ENCODE measurements at places on chromosomes 1 and 21. TPM values are rescaled to one million over a fixed set of nuclear protein-coding genes. Genes with fewer than 3 reads are reported as not detected.

TLCD4 gene
- total RNA-seq = not detected

DNA sequence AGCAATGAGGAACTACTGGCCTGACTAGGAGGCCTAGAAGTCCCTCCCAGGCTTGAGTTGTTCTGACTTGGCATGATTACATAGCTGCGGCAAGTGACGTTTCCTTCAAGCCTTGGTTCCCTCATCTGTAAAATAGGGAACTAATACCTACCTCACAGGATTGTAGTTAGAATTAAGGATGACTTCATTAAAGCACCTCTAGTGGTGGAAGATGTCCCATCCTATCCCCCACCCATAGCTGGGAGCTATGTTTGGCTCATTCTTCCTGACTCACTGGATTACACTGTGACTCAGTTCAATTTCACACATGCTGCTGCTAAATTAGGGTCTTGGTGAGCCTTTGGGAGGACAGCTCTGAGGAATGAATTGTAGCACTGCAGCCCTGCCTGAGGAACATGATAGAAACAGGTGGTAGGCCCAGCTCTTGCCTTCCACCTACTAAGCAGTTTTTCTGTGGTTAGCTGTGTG, 6.0 kb upstream of the SHISA4 start:
- DNase-seq = no peak
- no peak overlapping the region for H3K27ac ChIP-seq
- no peak overlapping the region for H3K4me3 ChIP-seq
- peaks cover 3% of the 10 kb centered on the region for H3K36me3 ChIP-seq
- peaks cover 6% of the 10 kb centered on the region for H3K4me1 ChIP-seq
- peaks cover 21% of the 10 kb centered on the region for H3K27me3 ChIP-seq

GRCh38 chr21:24298040-24298439, 1309.2 kb downstream of the MRPL39 start:
- DNase-seq = no peak
- H3K4me1 ChIP-seq = no peaks in the 10 kb centered on the region
- no peak overlapping the region for H3K27ac ChIP-seq
- H3K36me3 ChIP-seq = no peaks in the 10 kb centered on the region

DNA sequence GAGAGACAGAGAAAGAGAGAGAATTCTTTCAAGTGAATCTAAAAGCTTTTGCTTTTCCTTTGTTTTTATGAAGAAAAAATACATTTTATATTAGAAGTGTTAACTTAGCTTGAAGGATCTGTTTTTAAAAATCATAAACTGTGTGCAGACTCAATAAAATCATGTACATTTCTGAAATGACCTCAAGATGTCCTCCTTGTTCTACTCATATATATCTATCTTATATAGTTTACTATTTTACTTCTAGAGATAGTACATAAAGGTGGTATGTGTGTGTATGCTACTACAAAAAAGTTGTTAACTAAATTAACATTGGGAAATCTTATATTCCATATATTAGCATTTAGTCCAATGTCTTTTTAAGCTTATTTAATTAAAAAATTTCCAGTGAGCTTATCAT, 117.6 kb downstream of the PTPRC start:
- H3K4me3 ChIP-seq = no peak overlapping the region
- no peaks in the 10 kb centered on the region for H3K4me1 ChIP-seq
- peaks cover 53% of the 10 kb centered on the region for H3K36me3 ChIP-seq
- no peak overlapping the region for H3K27ac ChIP-seq

DNA sequence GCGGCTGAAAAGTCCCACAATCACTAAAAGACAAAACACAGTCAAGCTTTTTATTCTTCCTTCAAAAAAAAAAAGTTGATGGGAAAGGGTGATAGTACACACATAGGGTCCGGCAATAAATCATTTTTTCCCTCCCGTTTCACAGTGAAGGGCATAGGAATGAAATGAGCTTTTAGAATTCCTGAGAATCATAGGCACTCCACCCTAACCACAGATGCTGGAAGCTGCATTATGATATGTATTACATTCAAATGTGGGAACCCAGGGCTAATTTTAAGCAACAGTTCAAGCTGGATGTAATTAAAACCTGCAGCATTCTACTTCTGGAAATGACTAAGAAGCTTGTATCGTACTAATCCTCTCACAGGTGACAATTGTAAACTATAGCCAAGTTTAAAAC, 75.7 kb upstream of the KCNJ15 start:
- H3K27me3 ChIP-seq = no peaks in the 10 kb centered on the region
- H3K27ac ChIP-seq = no peak overlapping the region
- no peaks in the 10 kb centered on the region for H3K4me1 ChIP-seq
- no peak for DNase-seq
- H3K36me3 ChIP-seq = no peaks in the 10 kb centered on the region

GRCh38 chr1:56512724-56513494, 66.5 kb downstream of the PLPP3 start:
- H3K36me3 ChIP-seq = no peaks in the 10 kb centered on the region
- no peak for DNase-seq
- no peaks in the 10 kb centered on the region for H3K4me1 ChIP-seq

DNA sequence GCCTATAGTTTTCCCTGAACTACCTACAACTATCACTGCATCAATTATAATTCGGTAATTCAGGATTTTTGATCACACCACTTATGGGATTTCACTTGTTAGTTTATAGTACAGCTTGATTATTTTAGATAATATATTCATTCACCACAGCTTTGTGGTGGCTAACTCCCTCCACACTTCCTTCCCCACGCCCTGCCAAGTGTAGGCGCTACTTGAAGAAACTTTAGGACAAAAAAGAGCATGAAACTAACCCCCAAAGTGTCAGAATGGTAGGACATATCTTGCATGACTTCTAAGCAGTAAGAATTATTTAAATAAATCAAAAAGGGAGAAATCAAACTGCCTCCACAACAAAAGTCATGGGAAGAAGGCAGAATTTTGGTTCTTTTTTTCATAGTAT, 70.1 kb downstream of the LHX9 start:
- no peak overlapping the region for H3K4me3 ChIP-seq
- H3K36me3 ChIP-seq = no peaks in the 10 kb centered on the region
- peaks cover 12% of the 10 kb centered on the region for H3K27me3 ChIP-seq
- no peak overlapping the region for H3K27ac ChIP-seq
- no peaks in the 10 kb centered on the region for H3K4me1 ChIP-seq

- H3K4me1 ChIP-seq = no peaks in the 10 kb centered on the region
- no peak for DNase-seq
- no peak overlapping the region for H3K4me3 ChIP-seq
- H3K36me3 ChIP-seq = peaks cover 13% of the 10 kb centered on the region
- no peak overlapping the region for H3K27ac ChIP-seq
Measured at GRCh38 chr1:59605184-59605583, 209.6 kb upstream of the HOOK1 start.

DNA sequence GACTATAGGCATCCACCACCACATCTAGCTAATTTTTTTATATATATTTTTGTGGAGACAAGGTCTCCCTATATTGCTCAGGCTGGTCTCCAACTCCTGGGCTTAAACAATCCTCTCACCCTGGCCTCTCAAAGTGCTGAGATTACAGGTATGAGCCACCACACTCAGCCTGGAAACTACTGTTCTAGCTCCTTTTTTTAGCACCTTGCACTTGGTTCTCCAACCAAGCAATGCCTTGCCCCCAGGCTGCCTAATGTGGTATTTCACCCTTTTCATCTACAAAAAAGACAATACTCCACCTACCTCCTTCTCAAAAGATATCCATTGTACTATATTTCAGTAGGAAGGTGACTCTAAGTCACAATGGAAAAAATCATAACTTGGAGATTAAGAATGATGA, 6.7 kb downstream of the ARNT start:
- no peaks in the 10 kb centered on the region for H3K27me3 ChIP-seq
- peaks cover 40% of the 10 kb centered on the region for H3K36me3 ChIP-seq
- H3K4me3 ChIP-seq = no peak overlapping the region
- no peak for DNase-seq
- H3K27ac ChIP-seq = no peak overlapping the region

- DNase-seq = no peak
- H3K4me3 ChIP-seq = no peak overlapping the region
- no peaks in the 10 kb centered on the region for H3K27me3 ChIP-seq
- H3K27ac ChIP-seq = no peak overlapping the region
Measured at GRCh38 chr1:60825593-60825992, 256.8 kb upstream of the NFIA start.

DNA sequence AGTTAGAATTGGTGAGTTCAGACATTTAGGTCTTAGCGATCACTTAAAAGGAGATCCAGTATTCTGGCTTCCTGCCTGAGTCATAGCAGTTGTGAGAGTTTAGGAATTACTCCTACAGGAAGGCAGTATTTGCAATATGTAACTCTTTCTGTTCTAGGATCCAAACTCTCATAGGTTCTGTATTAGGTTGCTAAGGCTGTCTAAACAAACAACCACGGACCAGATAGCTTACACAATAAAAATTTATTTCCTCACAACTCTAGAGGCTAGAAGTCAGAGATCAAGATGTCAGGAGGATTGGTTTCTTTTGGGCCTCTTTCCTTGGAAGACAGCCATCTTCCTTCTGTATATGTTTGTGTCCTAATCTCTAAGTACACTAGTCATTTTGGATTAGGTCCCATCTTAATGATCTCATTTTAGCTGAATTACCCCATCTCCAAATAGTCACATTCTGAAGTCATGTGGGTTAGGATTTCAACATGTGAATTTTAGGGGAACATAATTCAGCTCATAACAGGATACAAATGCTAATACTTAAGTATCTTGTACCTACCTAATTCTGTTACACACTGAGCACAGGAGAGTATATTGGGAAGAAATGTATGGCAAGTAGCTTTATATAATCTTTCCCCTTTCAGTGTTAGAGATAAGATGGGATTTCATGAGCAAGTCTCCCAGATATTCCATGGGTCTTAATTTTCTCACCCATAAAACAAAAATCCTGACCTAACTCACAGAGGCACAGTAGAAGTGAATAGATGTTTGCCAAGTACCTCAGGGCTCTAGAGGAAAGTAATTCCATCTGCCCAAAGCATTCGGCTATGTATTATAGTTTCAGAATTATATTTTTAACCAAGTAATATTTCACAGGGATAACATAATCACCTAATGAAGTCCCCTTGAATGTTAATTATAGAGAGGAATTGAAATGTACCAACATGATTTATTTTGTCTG, 144.4 kb downstream of the PTBP2 start:
- no peak for DNase-seq
- no peak overlapping the region for H3K4me3 ChIP-seq
- no peaks in the 10 kb centered on the region for H3K36me3 ChIP-seq
- H3K4me1 ChIP-seq = no peaks in the 10 kb centered on the region

- H3K27ac ChIP-seq = no peak overlapping the region
- H3K27me3 ChIP-seq = no peaks in the 10 kb centered on the region
- no peak overlapping the region for H3K4me3 ChIP-seq
- H3K4me1 ChIP-seq = no peaks in the 10 kb centered on the region
- DNase-seq = no peak
Measured at GRCh38 chr1:116062201-116062600, 49.0 kb upstream of the MAB21L3 start.

DNA sequence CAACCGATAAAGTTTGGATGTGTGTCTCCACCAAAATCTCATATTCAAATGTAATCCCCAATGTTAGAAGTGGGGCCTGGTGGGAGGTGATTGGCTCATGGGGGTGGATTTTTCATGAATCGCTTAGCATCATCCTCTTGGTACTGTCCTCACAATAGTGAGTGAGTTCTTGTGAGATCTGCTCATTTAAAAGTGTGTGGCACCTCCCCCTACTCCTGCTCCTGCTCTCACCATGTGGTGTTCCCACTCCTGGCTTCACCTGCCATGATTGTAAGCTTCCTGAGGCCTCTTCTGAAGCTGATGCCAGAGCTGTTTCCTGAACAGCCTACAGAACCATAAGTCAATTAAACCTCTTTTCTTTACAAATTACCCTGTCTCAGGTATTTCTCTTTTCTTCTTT, 28.2 kb upstream of the PRDX6 start:
- no peak overlapping the region for H3K27ac ChIP-seq
- peaks cover 54% of the 10 kb centered on the region for H3K36me3 ChIP-seq
- no peaks in the 10 kb centered on the region for H3K27me3 ChIP-seq
- DNase-seq = no peak

DNA sequence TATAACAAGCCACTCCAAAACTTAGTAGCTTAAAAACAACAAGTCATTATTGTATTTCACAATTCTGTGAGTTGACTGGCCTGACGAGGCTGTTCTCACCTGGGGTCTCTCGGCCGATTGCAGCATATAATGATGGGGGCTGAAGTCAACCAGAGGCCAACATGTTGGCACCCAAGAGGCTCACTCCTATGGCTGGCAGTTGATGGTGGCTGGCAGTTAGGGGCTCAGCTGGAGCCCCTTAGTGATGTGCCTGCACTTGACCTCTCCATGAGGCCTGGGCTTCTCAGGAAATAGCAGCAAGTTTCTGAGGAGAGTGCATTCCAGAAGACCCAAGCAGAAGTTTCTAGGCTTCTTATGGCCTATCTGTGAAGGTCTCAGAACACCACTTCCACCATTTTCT, 459.4 kb downstream of the NPHP4 start:
- H3K27ac ChIP-seq = no peak overlapping the region
- H3K36me3 ChIP-seq = no peaks in the 10 kb centered on the region
- no peaks in the 10 kb centered on the region for H3K4me1 ChIP-seq
- peaks cover 7% of the 10 kb centered on the region for H3K27me3 ChIP-seq
- DNase-seq = peak; percentile 35

- no peaks in the 10 kb centered on the region for H3K36me3 ChIP-seq
- H3K27me3 ChIP-seq = no peaks in the 10 kb centered on the region
- no peak overlapping the region for H3K27ac ChIP-seq
- no peak overlapping the region for H3K4me3 ChIP-seq
- no peak for DNase-seq
Measured at GRCh38 chr21:19228226-19228625, 824.6 kb upstream of the TMPRSS15 start.

DNA sequence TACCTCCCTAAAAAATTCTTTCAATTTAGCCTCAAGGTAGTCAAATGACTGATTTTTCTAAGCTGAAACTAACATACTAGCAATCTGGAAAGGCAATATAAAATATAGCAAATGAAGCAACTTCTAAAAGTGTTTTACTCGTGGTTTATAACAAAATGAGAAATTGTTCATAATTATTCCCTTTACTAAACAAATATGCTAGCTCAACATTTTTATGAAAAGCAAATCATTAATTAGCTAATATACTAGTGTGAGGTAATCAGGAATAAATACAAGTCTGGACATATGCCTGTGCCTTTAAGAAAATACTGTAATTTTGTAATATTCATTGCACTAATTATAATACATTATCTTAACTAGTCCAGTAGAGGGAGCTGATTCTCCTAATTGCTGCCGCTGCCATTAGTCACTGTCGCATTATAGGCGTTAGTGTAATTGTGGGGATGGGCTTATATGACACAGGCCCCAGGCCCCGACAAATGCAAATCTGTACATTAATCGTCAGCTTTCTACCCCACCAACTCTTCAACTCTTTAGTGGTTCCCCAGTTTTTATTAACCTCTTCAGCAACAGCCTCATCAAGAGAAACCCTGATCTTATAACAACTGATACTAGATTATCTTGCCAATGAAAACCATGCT, 160.9 kb downstream of the GABPA start:
- no peak for DNase-seq
- peaks cover 6% of the 10 kb centered on the region for H3K27me3 ChIP-seq
- no peak overlapping the region for H3K4me3 ChIP-seq

GRCh38 chr1:39652554-39652953, 13.1 kb upstream of the HEYL start:
- H3K27me3 ChIP-seq = peaks cover 5% of the 10 kb centered on the region
- H3K27ac ChIP-seq = no peak overlapping the region
- H3K36me3 ChIP-seq = no peaks in the 10 kb centered on the region
- DNase-seq = no peak

Measured in activated CD8-positive, alpha-beta memory T cell treated with anti-CD3 and anti-CD28 coated beads, Interleukin-2, amount 10 ng/mL, durations not matched to agents 7 days and 5 days (primary cell).